ENCODE measurements at places on chromosomes 16 and 17. TPM values are rescaled to one million over a fixed set of nuclear protein-coding genes. Genes with fewer than 3 reads are reported as not detected.

Gene VKORC1
- 107 TPM for polyA plus RNA-seq

Gene HCRT
- not detected for polyA plus RNA-seq

Gene PLLP
- polyA plus RNA-seq, result 1.3 TPM

Gene ABAT
- 2.3 TPM for polyA plus RNA-seq

Gene C17orf50
- polyA plus RNA-seq, result not detected

Gene KRT24
- not detected for polyA plus RNA-seq

Gene TEKT5
- polyA plus RNA-seq, result not detected

Gene ERI2
- polyA plus RNA-seq, result 2.9 TPM

Gene MEIOC
- polyA plus RNA-seq, result 0.52 TPM

Gene GAS2L2
- polyA plus RNA-seq, result not detected

Gene KRT36
- polyA plus RNA-seq, result not detected

Gene CCL4L2
- polyA plus RNA-seq, result not detected

Gene SPATA22
- polyA plus RNA-seq, result not detected

Gene SENP3
- 10.1 TPM for polyA plus RNA-seq

Gene CCL23
- polyA plus RNA-seq, result not detected

Gene MYH8
- polyA plus RNA-seq, result not detected

Gene ANKRD40CL
- not detected for polyA plus RNA-seq

Gene SOX9
- not detected for polyA plus RNA-seq

Gene CACNG1
- polyA plus RNA-seq, result not detected

Gene PLA2G15
- polyA plus RNA-seq, result 10.3 TPM

Gene SLC16A6
- polyA plus RNA-seq, result 3.0 TPM

Gene NOG
- polyA plus RNA-seq, result 14.2 TPM

Gene KRT20
- polyA plus RNA-seq, result not detected

Gene OMG
- not detected for polyA plus RNA-seq

Gene VMO1
- polyA plus RNA-seq, result not detected

Gene OTOP3
- not detected for polyA plus RNA-seq

Gene TBKBP1
- 0.11 TPM for polyA plus RNA-seq

Gene SRP68
- 71.6 TPM for polyA plus RNA-seq

Gene CRYM
- not detected for polyA plus RNA-seq

Gene CCDC78
- 0.42 TPM for polyA plus RNA-seq

Data from CD4-positive, CD25-positive, alpha-beta regulatory T cell (primary cell).